Left cardiac atrium (tissue), 4 donors: ENCODE measurements at places on chromosomes 3 and 15.

- DNase-seq: no peak
Observed at GRCh38 chr3:11323813-11324212, 51.6 kb downstream of the ATG7 start.

GRCh38 chr15:80732167-80732566 lies 37.1 kb downstream of the ABHD17C start:
- DNase-seq: no peak

GRCh38 chr15:38201714-38202113 lies 50.9 kb upstream of the SPRED1 start:
- no peak for DNase-seq

DNA sequence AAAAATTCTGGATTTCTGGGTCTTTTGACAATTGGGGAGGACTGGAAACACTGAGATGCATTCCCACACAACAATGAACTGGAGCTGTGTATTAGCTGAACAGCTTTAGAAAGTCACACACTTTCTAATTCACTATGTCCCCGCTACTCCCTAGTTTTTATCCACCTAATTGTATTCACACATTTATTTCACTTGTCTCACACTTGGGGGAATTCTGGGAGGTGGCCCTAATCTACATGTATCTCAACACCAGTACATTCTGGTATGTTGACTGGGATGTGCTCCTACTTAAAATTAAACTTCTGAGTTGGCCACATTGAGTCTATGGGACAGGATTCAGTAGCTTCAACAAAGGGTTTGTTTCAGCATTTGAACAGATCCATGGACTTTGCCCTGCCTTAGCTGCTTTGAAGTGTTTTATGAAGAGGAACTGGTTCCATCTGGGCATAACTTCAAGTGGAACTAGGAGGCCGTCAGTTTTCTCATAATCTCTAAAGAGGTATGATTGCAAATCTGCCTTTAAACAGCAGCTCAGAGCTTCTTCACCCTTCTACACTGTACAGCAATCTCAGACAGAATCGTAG lies 106.5 kb upstream of the CMC1 start:
- no peak for DNase-seq

DNA sequence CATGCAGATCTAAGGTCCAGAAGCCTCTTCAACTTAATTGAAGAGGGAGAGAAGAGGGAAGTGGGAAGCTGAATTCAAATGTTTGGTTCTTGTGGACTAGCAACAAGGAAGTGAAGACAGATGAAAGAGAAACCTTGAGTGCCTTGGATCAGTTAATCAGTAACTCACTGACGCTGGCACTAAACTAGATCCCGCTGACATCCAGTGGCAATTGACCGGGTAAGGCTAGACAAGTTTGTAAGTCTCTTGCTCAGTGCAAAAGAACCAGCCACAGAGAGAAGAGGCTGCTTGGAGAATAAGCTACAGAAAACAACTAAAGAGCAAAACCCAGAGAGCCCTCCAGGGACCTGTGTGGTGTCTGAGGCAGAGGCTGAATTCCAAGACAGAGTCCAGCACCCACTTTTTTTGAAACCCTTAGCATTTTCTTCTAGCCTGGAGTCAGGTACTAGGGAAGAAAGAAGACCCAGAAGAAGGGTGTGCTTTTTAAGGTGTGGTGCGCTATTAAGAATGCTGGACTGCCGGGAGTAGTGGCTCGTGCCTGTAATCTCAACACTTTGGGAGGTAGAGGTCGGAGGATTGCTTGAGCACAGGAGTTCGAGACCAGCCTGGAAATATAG lies 6.9 kb downstream of the PLCH1 start:
- DNase-seq: no peak

GRCh38 chr3:105613120-105613519 lies 246.4 kb downstream of the ALCAM start:
- DNase-seq: peak; percentile 18

- DNase-seq: no peak
Observed at GRCh38 chr15:39616731-39617455, 36.0 kb downstream of the THBS1 start.

DNA sequence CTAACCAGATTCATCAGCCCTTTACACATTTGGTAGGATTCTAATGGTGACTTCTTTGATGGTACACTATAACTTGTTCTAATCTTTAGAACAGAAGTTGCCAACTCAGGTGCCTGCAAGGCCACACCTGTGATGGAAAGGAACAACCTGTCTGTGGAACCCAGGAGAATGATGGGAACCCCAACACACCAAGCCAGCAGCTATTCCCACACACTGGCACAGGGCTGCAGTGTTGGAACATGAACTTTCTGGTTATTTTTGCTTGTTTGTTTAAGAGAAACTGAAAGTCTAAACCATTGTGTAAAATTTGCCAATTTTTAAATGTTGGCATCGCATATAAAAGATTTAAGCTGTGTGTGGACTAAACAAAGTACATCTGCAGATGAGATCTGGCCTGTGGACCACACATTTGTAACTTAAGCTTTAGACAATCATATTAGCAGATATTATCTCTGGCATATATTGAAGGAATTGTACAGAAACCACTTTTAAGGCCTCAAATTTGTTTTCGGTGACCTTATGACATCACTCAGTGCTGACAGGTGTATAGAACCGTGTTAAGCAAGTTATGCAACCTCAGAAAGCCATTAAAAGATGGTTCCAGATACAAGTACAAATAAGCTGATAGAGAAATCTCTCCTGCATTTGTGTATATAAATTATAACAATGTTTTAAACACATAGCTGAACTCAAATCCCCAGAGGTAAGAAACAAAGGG lies 242.9 kb downstream of the SLC9A9 start:
- no peak for DNase-seq
